Stimulated activated CD4-positive, alpha-beta T cell treated with anti-CD3 and anti-CD28 coated beads, Interleukin-1b, Interleukin-23, amount 100 ng/mL, for 4 hours (primary cell): ENCODE measurements at places on chromosomes 5 and 9.

GRCh38 chr9:126096340-126096739, 230.3 kb upstream of the MVB12B start:
- DNase-seq: no peak

- no peak for DNase-seq
Observed at GRCh38 chr9:86718388-86719049, 228.8 kb downstream of the GAS1 start.

GRCh38 chr5:172890659-172891058, 56.6 kb downstream of the ERGIC1 start:
- DNase-seq: no peak

DNA sequence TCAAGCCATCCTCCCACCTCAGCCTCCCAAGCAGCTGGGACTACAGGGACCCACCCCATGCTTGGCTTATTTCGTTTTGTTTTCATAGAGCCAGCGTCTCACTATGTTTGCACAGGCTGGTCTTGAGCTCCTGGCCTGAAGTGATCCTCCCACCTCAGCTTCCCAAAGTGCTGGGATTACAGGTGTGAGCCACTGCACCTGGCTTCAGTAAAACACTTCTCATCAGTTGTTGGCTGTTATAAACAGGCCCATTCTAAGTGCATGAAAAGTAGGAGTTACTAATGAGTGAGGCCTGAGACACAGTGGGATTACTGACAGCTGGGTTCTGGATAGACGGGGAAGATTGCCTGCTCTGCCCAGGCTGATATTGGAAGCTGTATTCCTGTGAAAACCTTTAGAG, 3.5 kb downstream of the CRB2 start:
- no peak for DNase-seq

- DNase-seq: no peak
Observed at GRCh38 chr9:83501565-83501964, 36.6 kb downstream of the FRMD3 start.

DNA sequence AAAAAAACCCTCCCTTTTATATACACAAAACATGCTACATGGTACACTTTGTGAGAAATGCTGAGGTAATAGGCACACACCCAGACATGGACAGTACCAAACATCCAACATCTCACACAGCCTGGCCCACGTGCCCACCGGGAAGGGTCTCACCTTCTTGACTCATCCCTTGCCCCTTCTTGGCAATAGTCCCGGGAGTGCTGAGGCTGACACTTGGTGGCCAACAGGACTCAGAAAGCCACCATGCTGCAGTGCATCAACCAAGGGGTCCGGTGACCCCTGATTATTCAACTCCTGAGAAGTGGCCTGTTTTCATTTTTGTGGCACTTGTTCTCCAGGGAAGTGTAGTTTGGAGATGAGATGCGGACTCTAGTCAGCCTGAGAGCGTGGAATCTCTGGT, 35.0 kb downstream of the ANGPTL2 start:
- no peak for DNase-seq

DNA sequence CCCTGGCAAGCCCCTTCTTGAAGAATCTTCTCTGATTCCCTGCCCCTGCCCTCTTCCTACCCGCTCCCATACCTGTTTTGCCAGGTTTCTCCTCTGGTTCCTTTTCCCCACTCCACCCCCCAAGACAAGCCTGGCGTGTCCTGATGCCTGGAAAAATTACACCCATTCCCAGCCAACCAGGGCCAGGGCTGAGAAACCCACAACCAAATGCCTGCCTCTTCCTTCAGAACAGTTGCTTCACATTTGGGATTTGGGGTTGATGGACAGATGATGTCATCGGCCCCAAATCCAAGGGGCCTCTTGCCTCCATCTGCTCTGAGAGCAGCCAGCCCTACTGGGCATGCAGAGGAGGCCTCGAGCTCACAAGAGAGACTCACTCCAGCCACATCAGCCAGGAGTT, 8.8 kb upstream of the NEK6 start:
- no peak for DNase-seq

GRCh38 chr5:102596951-102597350, 98.2 kb upstream of the SLCO6A1 start:
- no peak for DNase-seq

DNA sequence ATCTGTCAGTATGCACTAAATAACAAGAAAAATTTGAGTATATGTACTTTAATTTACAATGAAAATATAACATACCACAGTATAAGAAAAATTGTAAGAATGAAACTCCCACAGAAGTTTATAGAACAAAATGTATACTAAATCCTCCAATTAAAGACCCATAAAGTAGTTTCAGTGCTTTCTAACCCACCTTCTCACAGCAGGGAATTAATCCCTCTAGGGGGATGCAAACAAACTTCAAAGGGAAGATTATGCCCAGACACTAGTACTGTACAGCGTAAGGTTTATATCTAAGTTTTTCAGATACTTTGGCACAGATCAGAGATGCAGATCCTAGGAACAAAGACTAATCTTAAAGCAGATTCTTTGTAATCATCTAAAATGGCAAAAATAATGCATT, 57.2 kb downstream of the DENND1A start:
- DNase-seq: no peak

DNA sequence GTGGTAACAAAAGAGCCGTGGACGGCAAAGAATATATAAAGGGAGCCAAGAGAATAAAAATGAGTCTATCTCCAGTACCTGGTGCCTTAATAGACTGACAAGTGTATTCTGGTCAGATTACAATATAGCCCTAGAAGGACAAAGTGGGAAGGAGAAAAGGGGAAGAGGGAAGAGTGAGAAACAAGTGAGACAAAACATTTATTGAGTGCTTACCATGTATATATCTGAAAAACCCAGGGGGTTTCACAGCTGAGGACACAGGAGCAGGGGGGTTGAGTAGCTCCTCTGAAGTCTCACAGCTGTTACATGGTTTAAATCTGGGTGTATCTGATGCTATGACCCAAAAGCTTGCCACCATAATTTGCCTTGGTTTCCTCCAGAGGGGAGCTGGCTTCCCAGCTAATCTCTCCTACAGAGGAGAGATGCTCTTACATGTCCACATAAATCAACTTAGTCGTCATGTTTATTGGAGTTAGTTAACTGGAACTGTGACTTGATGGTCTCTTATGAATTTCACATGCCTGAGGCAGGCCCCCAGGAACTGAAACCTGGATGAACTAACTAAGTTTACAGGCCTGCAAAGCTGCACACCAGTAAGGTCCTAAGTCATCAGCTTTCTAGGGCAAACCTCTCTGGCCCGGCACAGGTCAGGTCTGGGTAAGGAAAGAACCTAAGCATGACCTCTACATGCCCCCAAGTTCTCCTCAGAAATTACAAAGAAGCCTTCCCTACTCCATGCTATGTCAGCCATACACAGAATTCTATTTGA, 15.5 kb downstream of the SIL1 start:
- no peak for DNase-seq

GRCh38 chr5:170563824-170564567, 60.2 kb downstream of the KCNIP1 start:
- no peak for DNase-seq

GRCh38 chr9:18422296-18423036, 51.5 kb upstream of the ADAMTSL1 start:
- no peak for DNase-seq

GRCh38 chr5:39202597-39203274, 16.6 kb downstream of the FYB1 start:
- no peak for DNase-seq
